ENCODE measurements at places on chromosomes 16 and 17. TPM values are rescaled to one million over a fixed set of nuclear protein-coding genes. Genes with fewer than 3 reads are reported as not detected.

DNA sequence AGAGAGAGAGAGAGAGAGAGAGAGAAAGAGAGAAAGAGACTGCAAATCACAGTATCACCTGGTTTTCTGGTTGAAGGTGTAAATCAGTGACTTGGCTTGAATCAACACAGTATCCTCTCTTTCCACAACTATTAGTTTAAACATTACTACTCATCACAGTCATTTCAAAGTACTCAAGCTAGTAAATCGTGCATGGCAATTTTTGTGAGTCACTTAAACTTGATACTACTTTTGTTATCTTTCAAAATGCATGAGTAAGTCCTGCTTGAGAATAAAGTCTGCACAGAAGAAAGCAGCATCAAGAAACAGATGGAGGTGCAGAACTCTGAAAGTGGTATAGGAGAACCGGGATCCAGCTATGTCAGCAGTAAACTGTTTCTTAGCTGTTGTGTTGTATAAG, 535.4 kb downstream of the CDH8 start:
- DNase-seq = no peak

DNA sequence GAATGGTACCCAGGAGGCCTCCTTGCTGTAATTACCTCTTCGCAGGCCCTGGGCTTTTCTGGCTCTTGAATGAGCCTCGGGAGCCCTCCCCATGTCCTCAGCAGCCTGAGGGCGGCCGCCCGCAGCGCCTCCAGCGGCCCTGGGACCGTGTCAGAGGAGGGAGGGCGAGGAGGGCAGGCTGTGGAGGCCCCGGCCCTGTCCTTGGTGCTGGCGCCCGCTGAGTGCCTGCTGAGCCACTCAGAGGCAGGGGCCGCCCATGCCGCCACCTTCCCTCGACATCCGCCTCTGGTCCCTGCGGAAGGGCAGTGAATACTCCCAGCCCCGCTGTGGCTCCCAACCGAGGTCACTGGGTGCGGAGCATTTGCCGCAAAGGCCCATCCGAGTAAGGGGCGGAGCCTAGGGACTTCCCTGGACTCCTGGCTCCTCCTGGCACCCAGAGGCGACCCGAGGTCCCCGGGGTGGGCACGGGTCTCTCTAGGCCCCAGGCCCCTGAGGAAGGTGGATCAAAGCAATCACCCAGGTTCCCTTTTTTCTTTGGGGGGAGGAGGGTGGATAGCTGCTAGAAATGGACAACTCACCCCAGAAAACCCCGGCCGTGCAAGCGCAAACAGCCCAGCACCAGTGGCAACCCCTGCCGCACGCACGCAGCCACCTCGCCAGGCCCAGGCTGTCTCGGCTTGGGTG, 2.8 kb downstream of the RBFOX3 start:
- no peak for DNase-seq

DNA sequence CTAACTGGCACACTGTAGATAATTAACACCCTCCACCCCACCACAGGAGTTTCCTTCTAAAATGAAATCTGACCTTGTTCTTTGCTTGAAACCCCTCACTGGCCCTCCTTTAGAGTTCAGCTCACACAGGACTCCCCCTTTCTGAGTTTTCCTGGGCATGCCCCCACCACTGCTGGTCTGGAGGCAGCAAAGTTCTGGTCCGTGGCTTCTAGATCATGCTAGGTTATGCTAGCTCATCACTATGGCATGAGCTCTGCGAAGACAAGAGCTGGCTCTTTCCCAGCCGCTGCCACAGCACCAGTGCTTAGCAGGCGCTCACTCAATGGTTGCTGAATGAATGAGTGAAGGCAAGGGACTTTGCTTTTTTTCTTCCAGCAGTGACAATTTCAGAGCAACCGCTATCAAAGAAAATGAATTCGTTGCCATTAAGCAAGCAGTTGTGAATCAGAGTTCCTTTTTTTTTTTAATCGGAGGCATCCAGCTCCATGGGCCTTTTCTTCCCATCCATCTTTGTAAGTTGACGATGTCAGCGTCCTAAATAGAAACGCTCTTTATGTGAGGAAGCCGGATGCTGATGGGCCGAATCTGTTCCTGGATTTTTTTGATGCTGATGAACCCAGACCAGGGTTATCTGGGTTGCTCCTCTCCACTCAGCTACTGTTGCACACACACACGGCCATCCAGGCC, 80.8 kb upstream of the NOL11 start:
- DNase-seq = no peak

DNA sequence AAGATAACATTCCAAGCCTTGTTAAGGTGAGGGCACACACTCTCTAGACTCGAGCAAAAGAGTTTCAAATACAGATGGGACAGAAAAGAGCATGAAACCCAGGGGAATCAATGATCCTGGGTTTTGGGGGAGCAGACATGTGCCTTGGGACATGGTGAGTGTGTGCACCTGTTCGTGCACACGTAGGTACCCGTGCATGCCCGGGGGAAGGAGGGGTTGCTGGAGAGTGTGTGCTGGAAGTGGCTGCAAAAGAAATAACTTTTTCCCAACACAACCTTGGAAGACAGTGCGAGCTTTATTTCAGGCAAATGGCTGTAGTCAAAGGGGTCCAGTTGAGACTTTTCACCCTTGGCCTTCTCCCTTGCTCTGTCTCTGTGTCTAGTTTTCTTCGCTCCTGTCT, 62.6 kb downstream of the C16orf78 start:
- no peak for DNase-seq

GRCh38 chr16:5523829-5524228, 426.2 kb upstream of the EEF2KMT start:
- DNase-seq = no peak

GRCh38 chr17:17156107-17156506, 50.0 kb downstream of the PLD6 start:
- peak; percentile 93 for DNase-seq

DNA sequence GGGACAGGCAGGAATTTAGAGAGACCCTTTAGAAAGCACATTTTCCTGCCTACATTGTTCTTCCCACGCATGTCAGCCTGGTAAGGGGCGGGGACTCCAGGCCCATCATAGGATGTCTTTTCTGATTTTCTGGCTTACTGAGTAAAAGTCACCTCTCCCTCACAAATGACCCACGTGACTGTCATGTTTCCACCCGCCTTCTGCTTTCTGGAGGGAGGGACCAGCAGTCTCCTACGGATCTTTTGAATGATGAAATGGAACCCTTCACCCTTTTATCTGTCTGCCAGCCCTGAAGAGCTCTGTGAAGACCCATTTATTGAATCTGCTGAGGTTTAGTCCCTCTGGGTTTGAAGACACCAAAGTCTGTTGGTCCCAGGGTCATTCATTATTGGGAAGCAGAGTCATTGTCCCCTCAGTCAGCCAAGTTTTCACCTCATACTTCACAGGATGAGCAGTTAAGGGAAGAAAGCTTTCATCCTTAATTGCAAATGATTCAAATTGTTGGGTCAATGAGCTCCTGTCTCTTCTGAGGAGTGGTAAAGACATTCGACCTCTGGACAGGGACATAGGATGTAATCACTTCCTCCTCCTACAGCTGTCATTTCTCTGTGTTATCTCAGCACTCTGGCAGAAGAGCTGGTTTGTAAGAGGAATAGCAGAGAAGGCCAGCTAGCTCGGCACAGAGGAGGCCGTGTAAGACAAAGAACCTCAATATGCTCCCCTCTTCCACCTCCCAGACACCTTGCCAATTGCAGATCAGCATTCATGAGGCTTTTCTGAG, 446.1 kb downstream of the HS3ST3B1 start:
- DNase-seq = no peak

- peak; percentile 24 for DNase-seq
Measured at GRCh38 chr16:50372611-50373344, 4.0 kb upstream of the BRD7 start.

DNA sequence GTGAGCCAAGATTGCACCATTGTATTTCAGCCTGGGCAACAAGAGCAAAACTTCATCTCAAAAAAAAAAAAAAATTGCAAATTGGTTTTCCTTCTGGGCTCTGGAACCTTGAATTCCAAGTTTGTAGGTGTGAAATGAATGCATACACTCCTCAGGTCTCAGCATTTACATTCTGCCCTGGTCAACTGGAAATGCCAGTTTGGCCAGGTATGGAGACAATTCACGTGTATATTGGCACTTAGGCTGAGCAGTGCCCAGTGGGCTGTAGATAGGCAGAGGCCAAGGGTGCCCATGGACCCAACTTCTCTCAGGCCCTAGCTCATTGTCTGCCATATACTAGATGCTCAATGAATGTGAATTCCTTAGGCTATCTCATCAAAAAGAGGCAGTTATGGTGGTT, 15.7 kb downstream of the PDILT start:
- DNase-seq = no peak

- DNase-seq = peak; percentile 10
Measured at GRCh38 chr17:64777415-64778239, 115.5 kb upstream of the SMURF2 start.

GRCh38 chr17:15351925-15352324, 10.5 kb upstream of the TEKT3 start:
- peak; percentile 92 for DNase-seq

DNA sequence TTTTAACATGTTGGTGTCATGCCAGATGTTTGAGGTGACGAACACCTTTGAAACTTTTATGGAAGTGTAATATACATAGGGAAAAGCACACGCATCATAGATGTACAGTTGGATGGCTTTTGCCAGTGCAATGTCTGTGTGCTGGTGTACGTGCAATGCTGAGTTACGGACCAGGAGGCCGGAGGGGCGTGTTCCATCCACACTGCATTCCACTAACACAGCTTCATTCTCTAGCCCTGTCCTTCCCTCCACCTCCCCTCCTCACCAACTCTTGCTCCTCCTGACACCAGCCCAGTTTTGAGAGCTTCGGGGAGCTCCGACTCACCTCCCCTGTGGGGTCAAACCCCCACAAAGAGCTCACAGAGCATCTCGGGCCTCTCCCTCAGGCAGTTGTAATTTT, 358.8 kb downstream of the C16orf95 start:
- DNase-seq = no peak

The CDH1 gene
- total RNA-seq = not detected

The MMP25 gene
- total RNA-seq = not detected

The CIAO2B gene
- 12.8 TPM for total RNA-seq

The SLC35G6 gene
- total RNA-seq = not detected

The ATP1B2 gene
- not detected for total RNA-seq
